ENCODE measurements at places on chromosomes 3 and 15.

DNA sequence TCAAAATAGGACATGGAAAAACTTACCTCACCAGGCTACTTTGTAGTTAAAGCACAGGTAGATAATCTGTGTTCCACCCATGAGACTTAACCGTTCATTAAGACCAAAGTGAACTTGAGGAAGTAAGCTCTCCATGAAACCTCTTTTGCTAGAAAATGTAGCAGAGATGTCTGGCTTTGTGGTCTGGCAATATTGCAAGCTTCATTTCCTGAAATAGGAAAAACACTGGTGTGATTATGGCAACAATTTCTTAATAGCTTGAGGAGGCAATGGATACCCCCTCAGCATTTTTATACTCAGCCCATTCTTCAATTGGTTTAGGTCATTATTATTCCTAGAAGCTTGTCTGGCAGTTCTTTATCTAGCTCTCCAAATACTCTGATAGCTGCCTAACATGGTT lies 957.3 kb downstream of the IGSF11 start:
- no peak for DNase-seq

- DNase-seq: no peak
These were observed 183.6 kb downstream of the KCNH8 start for GRCh38 chr3:19331931-19332330.

GRCh38 chr3:110779581-110779980 lies 292.0 kb upstream of the NECTIN3 start:
- no peak for DNase-seq

GRCh38 chr3:130379274-130379673 lies 33.8 kb downstream of the COL6A5 start:
- DNase-seq: no peak

- peak; percentile 6 for DNase-seq
These were observed 188.1 kb downstream of the BBX start for GRCh38 chr3:107710851-107711250.

DNA sequence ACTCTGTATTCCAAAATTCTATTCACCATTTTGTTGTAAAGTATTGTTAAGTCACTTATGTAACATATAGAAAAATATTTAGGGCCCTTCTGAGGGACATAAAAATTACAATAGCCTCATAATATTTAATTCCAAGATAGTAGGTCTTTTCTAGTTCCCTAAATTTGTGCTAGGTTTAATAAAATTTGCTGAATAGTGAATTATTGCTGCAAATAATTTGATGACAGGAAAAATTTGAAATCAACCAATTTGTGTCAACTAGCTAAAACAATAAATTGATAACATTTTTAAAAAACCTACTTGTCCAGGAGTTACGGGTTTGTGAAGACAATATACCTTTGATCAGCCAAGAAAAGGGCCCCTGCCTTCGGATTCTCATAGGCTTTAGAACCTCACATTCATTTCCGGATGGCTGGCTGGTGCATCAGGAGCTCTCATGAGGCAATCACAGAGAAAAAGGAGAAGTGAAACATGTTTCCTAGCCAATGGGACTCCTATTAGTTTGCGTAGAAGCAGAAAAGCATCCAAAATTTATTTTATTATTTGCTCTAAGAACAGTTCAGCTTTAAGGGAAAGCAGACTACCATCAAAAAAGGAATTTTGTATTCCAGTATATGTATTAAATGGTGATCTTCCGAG lies 177.2 kb downstream of the LRRC3B start:
- no peak for DNase-seq

DNA sequence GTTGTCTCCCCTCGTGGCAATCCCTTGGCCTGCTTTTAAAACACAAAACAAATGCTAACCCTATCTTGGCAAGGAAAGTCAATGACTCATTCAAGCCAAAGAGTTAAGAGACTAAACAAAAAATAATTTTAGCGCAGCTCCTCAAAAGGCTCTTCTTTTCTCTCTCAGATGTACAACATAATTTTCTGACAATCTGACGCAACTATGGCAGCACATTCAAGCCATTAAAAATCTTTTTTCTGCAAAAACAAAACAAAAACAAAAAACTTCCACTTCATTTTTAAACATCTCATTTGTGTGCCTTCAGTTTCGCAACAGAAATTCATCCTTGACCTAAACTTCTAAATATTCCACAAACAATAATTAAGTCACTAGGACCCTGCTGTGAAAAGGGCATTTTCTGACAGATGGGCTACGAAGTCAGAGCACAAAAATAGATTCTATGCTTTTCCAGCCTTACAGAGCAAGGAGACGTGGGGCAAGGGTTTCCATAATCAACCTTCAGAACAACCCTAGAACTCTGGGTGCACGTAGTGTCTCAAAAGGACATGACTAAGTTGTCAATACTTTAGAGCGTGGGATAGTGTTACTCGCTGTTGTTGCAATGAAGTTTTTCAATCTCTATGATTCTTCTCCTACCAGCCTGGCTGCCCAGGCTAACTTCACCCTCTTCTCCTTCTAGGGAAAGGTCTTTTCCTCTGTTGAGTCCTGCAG lies 84.3 kb downstream of the MB21D2 start:
- DNase-seq: no peak

- no peak for DNase-seq
These were observed 5.2 kb upstream of the C3orf85 start for GRCh38 chr3:109131276-109131675.

DNA sequence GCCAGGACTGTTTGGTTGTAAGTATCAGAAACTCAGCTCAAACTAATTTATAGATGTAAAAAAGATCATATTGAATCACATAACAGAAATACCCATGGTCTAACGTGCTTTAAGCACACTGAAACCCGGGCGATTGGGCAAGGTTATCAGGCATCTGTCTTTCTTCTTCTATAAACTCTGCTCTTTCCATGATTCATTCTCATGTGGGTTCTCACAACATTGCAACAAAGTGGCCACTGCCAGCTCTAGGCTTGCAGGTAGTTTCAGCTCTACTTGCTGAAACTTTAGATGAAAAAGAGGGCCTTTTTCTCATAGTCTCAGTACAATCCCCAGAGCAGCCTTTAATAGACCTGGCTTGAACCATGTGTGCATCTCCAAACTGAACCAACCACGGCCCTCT lies 456.1 kb downstream of the MFSD1 start:
- no peak for DNase-seq

- no peak for DNase-seq
These were observed 115.7 kb upstream of the IQSEC1 start for GRCh38 chr3:13188975-13189374.

- no peak for DNase-seq
These were observed 70.9 kb upstream of the ARNT2 start for GRCh38 chr15:80333261-80333660.

DNA sequence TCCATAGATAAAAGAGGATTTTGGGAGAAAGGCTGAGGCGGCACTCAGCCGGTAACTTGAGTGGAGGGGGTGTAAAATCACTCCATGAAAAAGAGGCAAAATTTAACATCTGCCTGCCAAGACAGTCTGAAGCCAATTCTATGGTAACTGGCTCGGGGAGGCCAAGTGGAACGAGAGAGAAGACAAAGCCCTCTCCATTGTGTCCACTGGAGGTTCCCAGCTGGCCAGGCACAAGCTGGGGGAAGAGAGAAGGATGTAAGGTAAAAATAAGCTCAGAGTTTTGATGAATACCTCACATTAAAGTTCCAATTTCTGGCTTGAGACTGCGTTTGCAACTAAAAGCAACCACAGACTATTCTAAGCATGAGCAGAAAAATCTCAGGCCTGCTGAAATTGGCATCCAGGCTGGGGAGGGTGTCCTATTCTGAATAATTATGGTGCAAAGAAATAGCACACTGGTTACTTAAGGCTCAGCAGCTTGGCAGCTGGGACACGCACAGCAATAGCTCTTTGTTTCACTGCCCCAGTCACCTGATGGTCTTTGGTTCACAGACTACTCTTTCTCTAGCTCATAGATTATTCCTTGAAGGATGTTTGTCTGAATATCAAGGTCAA lies 48.8 kb downstream of the CHRD start:
- DNase-seq: no peak

DNA sequence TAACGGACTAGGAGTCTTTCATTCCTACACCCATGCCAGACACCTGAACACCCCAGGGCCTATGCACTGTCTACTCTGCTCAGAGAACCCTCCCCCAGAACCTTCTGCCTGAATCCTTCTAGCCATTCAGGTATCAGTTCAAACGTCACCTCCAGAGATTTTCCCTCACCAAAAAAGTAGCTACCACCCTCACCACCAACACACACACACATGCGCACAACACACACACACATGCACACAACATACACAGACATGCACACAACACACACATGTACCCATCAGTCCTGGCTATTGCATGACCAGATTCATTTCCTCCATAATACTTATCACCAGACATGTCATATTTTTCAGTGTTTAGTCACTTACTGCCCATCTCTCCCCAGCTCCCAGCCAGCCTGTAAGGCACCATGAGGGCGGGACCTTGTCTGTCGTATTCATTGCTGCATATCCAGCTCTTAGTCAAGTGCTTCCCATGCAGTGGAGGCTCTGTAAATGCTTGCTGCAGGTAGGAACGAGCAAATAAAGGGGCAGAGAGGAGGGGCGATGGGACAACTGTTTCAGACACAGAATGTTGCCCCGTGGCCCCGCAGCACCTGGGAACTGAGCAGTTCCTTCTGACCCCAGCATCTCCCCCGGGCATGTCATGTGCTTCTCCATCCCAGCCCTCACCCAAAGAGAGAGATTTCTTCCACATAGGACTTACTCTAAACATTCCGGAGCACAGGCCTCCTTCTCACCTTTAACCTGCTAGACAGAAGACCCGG lies 29.2 kb downstream of the XXYLT1 start:
- peak; percentile 0 for DNase-seq

DNA sequence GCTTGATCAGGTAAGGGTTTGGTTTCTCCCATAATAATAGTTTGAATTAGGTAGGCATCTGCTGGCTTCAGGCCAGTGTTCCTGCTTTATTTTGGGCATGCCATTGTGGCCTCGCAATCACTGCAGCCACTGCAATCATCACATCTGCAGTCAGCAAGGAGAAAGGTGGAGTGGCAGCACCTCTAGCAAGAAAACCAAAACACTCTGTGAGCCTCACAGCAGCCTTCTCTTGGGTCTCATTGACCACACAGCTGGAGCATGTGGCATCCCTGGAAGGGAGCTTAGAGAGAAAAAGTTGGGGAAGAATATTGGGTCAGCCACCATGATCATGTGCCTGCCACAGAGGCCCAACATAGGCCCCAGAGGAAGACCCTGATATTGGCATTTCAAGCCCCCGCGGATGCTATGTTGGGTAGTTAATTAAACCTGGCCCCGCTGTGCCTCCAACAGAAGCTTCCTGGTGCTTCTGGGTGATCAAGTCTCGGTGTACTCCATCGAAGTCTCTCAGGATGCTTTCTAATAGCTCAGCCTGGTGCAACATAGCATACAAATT lies 158.0 kb upstream of the UBE2E1 start:
- no peak for DNase-seq

DNA sequence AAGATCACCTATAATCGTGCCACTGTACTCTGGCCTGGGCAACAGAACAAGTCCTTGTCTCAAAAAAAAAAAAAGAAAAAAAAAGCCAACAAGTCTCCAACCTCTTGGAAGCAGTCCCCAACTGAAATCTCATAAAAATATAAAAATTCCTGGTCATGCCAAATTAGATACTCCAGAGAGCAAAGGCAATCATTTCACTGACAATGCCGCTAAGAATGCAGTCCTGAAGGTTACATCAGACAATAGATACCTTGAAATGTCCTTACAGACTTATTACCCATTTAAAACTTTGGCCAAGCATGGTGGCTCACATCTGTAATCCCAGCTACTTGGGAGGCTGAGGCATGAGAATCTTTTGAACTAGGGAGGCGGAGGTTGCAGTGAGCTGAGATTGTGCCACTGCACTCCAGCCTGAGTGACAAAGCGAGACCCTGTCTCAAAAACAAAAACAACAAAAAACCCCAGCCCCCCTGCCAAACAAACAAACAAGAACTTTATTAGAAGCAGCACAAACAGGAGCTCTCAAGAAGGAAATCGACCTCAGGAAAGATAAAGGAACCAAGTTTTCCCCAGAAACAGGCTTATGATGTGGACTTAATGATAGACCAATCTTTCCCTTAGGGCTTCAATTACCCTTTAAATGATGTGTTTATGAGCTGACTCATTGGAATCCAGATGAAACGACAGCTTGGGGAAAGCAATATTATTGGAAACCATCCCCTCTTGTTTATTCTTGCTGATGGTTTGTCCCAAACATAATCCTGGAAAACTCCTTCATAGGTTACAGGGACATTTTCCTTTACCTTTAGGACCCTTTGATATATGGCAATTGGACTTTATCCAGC lies 53.1 kb upstream of the XCR1 start:
- no peak for DNase-seq

GRCh38 chr15:75455982-75456531 lies 4.6 kb upstream of the SIN3A start:
- no peak for DNase-seq

GRCh38 chr3:143060906-143061305 lies 58.7 kb upstream of the CHST2 start:
- DNase-seq: no peak

DNA sequence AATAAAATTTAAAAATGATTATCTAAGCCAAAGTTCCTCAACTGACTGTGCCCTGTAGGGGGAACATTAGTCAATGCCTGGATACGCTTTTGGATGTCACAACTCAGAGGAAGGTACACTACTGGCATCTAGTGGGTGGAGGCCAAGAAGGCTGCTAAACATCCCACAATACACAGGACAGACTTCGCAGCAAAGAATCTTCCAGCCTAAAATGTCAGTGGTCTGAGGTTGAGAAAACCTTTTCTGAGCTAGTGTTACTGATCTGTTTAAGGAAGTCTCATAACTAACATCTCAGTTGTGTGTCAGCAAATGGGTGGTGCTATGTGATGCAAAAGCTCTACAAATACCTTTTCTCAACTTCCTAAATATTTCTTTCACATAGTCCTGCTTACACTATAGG lies 20.9 kb upstream of the LDHAL6B start:
- DNase-seq: no peak

- no peak for DNase-seq
These were observed 470.4 kb downstream of the ROBO1 start for GRCh38 chr3:79297245-79297960.

GRCh38 chr15:38611228-38611627 lies 46.6 kb upstream of the RASGRP1 start:
- DNase-seq: no peak

DNA sequence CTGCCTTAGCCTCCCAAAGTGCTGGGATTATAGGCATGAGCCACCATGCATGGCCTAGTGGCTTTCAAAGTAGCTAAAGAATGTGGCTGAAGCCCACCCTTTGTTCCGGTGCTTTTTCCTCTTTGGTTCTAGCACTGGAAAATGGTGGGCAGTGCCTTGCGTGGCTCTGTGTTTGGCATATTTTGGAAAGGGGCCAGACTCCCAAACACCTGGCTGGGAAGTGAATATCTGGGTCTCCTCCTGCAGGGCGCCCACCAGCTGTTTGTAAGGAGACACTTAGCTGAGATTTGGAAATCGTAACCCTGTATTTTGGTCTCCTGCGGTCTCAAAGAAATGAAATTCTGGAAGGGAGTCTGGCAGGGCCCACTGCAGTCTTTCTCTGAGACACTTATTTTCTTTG lies 336.4 kb downstream of the IL20RB start:
- no peak for DNase-seq

- no peak for DNase-seq
These were observed 236.9 kb upstream of the KBTBD8 start for GRCh38 chr3:66761093-66761780.

Data from thoracic aorta (tissue), 2 donors.